ENCODE measurements at places on chromosomes 2 and 18.

DNA sequence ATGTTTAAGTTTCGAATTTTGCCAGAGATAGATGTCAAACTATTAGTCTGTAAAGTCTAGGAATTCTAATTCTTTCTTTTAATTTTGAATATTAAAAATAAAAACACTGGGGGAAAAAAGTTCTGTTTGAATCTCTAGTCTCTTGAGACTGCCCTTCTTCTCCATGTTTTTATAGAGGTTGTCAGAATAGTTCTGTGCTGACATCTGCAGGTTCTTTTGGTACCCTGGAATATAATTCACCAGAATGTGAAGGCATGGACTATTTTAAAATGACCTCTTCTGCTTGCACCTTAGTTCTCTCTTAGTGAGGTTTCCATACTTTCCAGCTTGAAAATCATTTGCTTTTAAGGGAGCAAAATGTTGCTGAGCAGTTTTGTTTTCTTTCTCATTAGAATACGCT is 121.0 kb upstream of the MSTN start:
- DNase-seq: no peak

- DNase-seq: no peak
Observed at GRCh38 chr2:58106896-58107295, 60.3 kb downstream of the VRK2 start.

- no peak for DNase-seq
Observed at GRCh38 chr2:179936654-179937053, 70.4 kb downstream of the CWC22 start.

- DNase-seq: no peak
Observed at GRCh38 chr18:924987-925386, 20.3 kb downstream of the ADCYAP1 start.

GRCh38 chr18:74515620-74516231 is 18.6 kb upstream of the CNDP1 start:
- no peak for DNase-seq

- no peak for DNase-seq
Observed at GRCh38 chr2:101985101-101985792, 6.5 kb upstream of the IL1R2 start.

DNA sequence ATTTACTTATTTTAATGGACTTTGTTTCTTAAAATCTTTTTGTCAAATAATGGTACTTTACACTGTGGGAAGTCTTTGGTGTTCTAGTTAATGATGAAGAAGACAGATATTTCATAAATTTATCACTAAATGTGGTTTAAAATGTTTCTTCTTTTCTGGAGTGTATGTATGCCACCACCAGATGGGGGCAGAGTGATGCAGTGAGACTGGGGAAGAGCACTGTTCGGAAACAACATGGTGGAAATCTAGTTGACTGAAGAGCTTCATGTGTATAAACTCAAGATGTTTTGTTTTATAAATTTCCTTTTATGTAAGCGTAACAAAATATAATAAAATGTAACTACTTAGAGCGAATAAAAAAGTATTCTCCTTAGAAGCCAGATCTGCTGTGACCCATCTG is 195.1 kb downstream of the KCNE4 start:
- no peak for DNase-seq

DNA sequence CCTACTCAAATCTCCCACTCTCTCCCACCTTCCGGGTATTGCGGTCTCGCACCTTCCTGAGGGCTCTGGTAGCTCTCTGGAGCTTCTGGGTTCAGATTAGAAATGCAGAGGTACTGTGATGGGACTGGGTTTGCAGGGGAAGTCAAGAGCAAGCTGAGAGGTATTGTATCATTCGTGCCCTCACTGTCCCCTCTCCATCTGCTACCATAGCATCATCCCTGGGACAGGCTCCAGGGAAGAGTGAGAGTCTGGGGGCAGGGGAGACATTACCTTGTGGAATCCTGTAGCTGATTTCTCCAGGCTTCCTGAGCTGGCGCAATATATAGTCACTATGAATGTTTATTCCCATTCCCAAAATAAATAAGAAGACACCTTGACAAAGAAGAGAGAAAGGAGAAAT is 49.6 kb downstream of the SRD5A2 start:
- no peak for DNase-seq

- DNase-seq: no peak
Observed at GRCh38 chr2:17879137-17879912, 858 bp downstream of the KCNS3 start.

- DNase-seq: no peak
Observed at GRCh38 chr2:69770193-69770702, 28.3 kb downstream of the ANXA4 start.

DNA sequence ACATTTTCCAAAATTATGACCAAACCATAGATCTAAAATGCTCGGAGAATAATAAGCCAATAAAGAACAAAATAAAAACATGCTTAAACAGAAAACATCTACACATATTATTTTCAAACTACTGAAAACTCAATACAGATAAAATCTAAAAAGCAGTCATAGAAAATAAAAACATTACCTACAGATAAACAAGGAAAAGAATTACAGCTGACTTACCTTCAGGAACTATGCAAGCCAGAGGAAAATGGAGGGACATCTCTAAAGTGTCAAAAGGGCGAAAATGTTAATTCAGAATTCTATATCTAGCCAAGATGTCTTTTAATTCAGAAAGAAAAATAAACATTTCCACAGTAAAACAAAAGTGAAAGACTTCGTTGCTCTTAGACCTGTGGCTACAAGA is 112.9 kb upstream of the GYPC start:
- no peak for DNase-seq

- no peak for DNase-seq
Observed at GRCh38 chr2:240965905-240966456, 32.4 kb upstream of the SNED1 start.

GRCh38 chr2:221563270-221563985 is 8.7 kb downstream of the EPHA4 start:
- no peak for DNase-seq

DNA sequence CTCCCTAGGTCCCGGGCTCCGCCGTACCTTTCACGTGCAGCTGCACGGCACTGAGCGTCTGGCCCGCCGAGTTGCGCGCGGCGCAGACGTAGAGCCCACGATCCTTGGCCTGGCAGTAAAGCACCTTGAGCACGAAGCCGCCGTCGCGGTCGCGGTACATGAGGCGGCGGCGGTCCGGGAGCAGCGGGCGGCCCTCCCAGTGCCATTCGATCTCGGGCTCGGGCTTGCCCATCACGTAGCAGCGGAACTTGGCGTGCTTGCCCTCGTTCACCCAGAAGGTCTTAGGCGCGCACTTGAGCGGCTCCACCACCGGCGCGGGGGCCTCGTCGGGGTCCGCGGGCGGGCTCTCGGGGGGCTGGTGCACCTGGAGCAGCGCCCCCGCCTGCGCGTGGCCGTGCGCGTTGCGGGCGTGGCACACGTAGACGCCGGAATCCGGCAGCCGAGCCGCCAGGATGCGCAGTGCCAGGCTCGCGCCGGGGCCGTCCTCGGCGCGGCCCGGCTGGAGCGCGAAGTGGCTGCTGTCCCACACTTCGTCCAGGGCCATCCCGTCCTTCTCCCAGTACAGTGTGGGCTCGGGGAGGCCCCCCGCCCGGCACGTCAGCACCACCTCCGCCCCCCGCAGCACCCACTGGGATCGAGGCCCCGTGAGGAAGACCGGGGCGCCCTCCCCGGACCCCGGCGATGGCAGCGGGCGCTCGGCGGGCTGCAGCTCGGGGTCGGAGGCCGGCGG is 980 bp downstream of the OBSL1 start:
- no peak for DNase-seq

- DNase-seq: no peak
Observed at GRCh38 chr2:146130290-146130689, 1610.4 kb upstream of the ZEB2 start.

GRCh38 chr2:237549643-237550415 is 16.5 kb upstream of the PRLH start:
- DNase-seq: no peak

DNA sequence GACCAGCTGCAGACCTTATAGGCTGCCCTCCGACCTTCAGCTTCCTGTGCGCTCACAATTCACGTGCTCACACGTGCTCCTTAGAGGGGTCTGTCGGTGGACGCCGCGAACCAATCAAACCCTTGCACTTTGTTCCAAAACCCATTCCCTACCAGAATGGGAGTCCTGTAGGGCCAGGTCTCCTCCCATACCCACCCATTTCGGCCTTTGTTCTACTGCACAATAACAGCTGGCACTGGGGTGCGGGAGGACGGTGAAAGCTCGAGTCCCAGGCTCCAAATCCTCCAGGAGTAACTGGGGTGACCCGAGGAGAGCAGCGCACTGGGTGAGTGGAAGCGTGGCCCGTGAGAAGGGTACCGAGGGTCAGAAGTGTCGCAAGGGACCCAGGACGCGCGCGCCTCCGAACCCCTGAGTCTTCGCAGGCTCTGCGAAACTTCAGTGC is 13.0 kb downstream of the SIX3 start:
- DNase-seq: no peak

DNA sequence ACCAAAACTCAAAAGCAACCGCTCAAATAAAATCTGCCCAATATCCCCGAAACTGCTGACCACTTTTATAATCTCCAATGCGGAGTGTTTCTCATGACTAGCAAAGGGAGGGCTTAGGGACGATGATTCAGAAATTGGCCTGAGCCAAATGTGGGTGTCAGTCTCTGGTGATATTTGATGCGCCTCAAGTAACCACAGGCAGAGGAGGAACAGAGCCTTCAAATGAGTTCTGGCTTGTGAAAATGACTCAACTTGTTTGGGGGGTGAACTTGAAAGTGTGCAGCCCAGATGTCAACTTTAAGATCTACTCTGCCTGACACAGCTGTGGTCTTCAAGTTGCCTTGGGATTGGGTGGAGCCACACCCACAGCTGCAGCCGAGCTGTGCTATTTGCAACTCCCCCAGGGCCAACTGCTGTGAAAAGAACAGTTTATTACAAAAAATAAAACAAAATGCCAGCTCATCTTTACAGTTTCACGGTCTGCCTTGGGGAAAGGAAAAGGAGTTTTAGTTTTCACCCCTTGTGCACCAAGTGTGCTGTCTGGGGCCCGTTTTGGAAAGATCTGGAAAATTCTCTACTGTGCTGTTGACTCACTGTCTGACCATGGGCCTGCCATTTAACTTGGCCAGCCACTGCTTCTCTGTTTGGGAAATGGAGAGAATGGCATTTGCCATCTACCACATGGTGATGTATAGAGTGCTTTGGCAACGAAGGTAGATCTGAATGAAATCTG is 222.1 kb downstream of the MTX2 start:
- no peak for DNase-seq

DNA sequence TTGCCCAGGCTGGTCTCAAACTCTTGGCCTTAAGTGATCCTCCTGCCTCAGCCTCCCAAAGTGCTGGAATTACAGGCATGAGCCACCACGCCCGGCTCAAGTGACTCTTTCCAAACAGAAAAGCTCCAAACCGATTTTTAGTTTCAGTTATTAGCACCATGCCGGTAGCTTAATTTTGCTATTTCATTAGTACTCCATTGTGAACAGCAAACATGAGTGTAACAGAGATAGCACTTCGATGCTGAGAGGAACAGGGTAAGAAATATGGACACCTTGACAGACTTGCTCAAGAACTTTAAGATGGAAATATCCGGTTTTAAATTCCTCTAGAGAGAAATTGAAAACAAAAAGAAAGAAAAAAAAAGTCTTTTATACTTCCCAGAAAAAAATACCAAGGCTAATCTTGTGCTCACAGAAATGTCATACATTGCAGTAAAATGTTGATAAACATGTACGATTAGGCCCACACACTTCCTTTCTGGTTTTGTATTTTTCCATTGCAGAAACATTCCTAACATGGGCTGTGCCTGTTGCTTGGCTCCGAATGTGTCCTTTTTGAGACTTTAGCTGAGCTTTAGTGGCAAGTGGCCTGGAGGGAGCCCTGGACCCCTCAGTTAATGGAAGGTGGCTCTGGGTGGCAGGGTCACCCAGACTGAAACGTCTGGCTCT is 18.3 kb downstream of the FHL2 start:
- DNase-seq: no peak

GRCh38 chr2:40304340-40304739 is 147.6 kb downstream of the SLC8A1 start:
- no peak for DNase-seq

Data from activated naive CD4-positive, alpha-beta T cell (primary cell).